ENCODE measurements at places on chromosomes 11 and 22.

- DNase-seq = no peak
Observed at GRCh38 chr11:120385655-120386054, 49.4 kb downstream of the ARHGEF12 start.

- no peak for DNase-seq
Observed at GRCh38 chr11:38060920-38061319, 1462.9 kb upstream of the RAG2 start.

DNA sequence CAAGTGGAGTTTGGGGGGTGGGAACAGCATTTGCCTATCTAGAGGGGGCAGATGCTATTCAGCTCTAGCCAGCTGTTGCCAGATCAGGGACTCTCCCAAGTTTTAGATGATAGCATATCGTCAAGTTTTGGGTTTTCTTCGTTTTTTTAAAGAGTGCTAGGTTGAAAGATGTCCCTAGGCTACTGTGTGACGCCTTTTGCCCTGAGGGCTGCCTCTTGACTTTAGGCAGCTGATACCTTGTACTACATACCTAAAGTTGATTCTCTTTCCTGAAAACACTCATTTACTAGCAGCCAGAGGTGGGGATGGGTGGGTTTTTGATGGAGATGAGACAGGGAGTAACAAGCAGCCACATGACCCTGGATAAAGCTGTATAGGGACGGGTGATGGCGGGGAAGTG is 87.1 kb downstream of the ABTB2 start:
- DNase-seq = no peak

GRCh38 chr22:48949375-48950149 is 878.1 kb downstream of the BRD1 start:
- no peak for DNase-seq

DNA sequence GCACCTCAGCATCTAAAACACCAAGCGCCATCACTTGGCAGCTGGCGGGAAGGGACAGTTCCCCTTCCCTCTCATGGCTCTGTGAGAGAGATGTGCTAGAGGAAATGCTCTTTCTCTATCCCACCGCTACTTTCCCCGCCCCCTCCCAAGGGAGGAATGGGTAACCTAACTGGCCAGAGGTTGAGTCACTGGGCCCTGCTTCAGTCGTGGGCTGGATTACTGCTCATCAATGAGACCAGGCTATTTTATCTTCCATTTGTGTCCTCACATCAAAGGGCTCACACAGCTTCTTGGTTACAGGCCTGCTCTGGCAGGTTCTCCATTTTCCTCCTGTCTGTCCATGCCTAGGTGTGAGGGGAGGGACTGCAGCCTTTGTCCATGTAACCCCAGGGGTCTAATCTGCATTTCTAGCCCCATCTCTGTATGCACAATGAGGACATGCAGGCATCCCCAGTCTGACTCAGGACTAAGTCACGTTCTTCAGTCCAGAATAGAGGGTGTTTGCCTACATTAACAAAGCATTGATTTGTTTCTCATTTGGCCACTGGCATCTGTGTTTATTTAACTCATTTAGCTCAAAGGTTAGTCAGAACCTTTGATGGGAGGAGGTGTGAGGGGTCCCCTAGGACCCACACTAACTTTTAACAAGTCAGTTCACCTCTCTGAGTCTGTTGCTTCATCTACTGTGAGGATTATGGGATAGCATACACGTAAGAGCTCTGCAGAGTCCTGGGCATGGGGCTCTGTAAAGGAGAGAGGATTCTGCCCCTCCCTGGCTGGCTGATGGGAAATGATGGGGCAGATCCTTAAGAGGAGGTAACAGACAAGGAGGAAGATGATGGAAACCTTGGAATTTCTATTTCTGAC is 99.1 kb downstream of the XRRA1 start:
- no peak for DNase-seq

Data from activated T-helper 1 cell treated with Interleukin-2 at 50 U/mL for 16 hours (primary cell).